Frontal cortex (tissue), 4 donors: ENCODE measurements at places on chromosomes 7 and 10. TPM values are rescaled to one million over a fixed set of nuclear protein-coding genes. Genes with fewer than 3 reads are reported as not detected.

GRCh38 chr7:90709501-90710465 is 113.7 kb downstream of the CDK14 start:
- no peak for DNase-seq

OPN1SW gene
- total RNA-seq = not detected

SPOCK2 gene
- total RNA-seq = 26.9 TPM

MKI67 gene
- total RNA-seq = 1.2 TPM

CALHM1 gene
- total RNA-seq = not detected

SORCS3 gene
- 11.4 TPM for total RNA-seq

NPSR1 gene
- not detected for total RNA-seq

- no peak for DNase-seq
These were observed 95.8 kb upstream of the AGBL3 start for GRCh38 chr7:134890246-134891240.

FXYD4 gene
- not detected for total RNA-seq

PSAP gene
- 482 TPM for total RNA-seq

DNA sequence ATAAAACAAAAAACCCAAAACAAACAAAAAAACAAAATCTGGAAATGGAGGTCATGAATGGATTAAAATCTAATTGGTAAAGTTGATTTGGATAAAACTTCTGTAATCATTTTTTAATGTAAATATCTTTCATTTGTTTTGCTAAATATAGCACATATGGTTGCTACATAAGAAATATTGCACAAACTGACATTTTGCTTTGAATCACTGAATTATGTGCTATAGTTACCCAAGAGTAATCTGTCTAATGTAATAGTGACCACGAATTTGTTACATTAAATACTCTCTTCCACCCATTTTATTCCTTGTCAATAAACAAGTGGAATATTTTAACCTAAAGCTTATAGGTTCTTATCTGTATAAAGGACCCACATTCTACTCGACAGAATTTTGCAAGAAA is 6.2 kb downstream of the CFAP58 start:
- DNase-seq = no peak

PRSS37 gene
- total RNA-seq = not detected

DNA sequence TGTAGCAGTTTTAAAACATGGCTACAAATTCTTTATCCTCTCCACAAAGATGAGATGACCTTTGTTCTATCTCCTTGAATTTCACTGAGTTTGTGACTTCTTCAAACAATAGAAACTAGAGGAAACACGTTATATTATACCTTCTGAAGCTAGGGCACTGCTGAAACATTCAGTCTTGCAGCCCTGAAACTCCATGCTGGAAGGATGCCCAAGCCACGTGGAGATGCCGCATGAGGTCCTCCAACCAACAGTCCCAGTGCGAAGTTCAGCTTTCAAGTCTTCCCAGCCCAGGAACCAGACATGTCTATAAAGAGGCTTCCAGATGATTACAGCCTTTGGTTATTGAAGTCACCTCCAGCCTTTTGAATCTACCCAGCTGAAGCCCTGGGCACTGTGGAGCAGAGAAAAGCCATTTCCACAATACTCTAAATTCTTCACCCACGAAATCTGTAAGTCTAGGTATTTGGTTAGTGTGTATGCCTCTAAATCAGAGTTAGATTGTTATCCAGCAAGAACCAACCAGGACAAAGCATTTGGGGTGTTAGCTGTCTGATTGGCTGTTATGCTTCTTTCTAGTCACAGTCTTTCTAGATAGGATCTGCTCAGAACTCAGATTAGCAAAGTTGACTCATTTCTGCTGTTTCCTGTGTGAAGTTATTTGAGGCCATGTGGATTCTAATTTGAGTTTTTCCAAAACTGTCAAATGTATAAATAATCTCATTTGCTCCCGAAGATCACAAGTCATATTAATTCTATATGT is 186.5 kb upstream of the TMEM72 start:
- no peak for DNase-seq

DNA sequence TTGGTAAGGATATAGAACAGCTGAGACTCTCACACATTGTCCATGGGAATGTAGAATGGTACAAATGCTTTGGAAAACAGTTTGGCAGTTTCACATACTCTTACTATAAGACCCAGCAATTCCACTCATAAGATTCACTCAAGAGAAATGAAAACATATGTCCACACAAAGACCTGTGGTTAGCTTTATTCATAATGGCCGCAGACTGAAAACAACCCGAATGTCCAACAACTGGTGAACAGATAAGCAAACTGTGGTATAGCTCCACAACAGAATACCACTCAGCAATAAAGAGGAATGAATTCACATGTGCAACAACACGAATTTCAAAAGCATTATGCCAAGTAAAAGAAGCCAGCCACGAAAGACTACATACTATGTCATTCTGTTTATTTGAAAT is 33.5 kb upstream of the CUL1 start:
- no peak for DNase-seq

GRCh38 chr7:87874066-87874465 is 2.1 kb downstream of the SLC25A40 start:
- DNase-seq = no peak
